ENCODE measurements at places on chromosomes 7 and 10.

DNA sequence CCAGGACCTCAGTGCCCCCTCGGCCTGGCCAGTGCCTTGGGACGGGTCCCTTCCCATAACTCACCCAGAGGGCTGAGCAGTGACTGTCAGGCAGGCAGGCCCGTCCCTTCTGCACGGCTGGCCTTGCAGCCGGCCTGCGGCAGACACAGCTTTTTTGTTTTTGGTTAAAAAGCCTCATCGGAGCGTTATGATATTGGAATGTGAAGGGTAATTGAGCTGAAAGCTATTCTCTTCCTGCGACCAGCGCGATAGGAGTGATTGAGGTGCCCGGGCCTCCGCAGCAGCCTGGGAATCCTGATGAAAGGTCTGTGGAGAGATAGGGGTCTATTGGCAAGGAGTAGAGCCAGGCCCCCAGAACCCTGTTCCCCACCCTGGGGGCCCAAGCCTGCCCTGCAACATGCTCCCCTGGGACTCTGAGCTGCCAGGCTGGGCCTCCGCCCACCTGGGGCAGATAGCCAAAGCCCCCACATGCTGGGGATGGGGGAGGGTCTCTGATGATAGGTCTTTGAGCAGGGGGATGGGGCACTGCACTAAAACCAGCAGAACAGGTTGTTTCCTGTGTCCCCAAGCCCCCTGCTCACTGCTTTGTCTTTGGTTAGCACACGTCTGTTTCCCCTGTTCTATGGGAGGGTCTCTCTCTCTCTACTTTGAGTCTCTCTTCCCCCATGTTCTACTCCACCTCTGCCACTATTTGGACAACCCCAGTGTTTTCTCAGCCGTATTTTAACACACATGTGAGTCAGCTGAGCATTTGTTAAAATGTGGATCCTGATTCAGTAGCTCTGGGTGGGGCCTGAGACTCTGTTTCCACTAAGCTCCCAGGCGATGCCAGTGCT, 131.9 kb downstream of the CDH23 start:
- no peak for DNase-seq

DNA sequence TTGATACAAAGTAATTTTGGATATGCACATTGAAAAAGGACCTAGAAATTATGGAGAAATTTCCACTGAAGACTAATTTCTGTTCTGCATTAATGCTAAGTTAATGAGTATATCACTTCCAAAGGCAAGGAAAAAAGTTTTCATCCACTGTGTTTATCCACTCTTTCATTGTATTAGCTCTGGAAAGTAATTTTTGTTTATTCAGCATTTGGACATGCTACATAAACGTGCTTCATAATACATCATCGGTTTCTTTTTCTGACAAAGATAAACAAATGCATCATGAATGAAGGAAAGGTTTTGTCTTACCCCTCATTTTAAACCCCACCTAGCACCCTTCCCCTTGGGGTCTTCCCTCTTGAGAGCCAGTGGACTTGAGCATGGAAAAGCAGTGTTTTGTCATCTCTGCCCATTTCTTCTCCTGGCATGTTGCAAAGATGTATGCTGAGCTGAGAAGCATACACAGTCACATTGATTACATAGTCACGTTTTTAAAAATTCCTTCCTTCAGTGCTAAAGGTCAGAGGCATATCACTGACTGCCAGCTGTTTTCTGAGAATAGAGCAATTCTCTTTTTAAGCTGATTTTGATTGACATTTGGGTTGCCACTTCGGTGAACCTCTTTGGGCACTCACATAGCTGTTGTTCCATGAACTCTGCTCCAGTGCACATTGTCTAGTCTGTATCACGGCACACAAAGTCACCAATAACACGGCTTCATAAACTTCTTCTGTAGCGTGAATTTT, 65.9 kb upstream of the C7orf33 start:
- no peak for DNase-seq

GRCh38 chr7:14147532-14147931, 158.1 kb upstream of the ETV1 start:
- no peak for DNase-seq

- peak; percentile 33 for DNase-seq
Observed at GRCh38 chr10:126905776-126906703, 812 bp downstream of the DOCK1 start.

DNA sequence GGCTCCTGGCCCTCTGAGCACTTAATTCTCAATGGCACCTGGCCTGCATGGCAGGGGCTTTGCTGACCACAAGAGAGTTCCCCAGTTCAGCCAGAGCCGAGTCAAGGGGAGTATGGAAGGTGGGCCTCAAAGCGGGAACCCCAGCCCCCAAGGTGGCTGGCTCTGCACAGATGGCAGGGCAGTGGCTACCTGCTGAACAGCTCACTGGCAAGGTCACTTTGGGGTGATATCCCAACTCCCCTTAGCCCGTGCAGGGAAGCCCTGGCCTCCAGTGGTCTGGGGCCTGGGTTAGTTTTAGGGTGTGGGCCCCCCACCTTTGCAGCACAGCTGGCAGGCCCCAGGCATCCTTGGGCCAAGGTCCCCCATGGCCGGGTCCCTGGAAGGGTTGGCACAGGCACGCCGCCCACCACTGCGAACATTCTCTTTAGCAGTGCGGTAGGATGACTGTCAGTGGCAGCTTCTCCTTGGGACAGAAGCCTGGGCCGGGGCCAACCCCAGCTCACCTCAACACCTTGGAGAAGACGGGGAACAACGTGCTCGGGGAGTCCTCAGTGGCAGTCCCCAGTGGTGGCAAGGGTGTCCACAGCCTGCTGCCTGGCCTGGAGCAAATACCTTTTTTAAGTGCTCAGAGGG, 36.8 kb downstream of the PPIF start:
- no peak for DNase-seq

GRCh38 chr10:30036341-30036740, 23.0 kb downstream of the JCAD start:
- no peak for DNase-seq

DNA sequence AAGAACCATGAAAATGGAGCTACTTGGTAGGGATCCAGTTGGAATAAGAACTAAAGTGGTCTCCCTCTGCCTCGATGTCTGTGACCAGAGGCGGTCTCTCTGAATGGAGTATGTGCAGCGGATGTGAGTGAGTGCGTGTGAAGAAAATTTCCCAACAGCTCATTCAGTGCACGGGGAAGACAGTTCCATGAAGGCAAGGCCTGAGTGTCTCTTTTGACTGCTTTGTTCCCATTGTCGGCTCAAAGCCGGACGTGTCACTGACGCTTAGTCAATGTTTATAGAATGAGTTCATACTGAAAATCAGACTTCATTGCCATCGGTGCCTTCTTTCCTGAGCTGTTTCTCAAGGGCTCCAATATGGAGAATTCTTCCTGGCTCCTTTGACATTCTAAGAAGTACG, 55.3 kb upstream of the GRB10 start:
- DNase-seq = peak; percentile 98

Data from cardiac fibroblast (primary cell).